ENCODE measurements at places on chromosomes 4 and X.

DNA sequence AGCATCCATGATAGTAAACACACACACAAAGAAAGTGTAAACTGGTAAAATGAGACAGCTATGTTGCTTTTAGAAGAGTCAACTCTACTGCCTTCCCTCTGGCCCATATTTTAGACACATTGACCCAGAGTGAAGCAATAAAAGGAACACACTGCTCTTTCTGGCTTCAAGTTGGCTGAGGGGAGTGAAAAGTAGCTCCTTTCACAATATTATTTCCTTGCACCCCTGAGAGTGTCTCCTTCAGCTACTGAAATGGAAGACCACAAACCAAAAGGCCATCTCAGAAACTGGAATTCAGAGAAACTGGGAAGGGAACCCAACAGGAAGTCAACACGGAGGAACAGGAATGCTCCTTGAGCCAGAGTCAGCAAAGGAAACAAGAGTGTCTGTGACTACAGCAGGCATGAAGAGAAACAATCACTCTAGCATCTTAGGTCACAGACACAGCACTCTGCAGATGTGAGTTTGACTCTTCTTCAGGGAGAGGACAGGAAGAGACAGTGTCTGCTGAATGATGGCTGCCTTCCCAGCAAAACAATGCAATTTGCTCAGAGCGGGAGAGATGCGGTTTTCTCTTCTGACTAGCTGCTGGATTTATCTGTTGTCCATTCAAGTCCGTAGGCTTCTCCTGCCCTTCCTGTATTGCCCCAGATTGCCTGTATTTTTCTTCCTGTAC lies 106.7 kb downstream of the SPATA18 start:
- DNase-seq: no peak

DNA sequence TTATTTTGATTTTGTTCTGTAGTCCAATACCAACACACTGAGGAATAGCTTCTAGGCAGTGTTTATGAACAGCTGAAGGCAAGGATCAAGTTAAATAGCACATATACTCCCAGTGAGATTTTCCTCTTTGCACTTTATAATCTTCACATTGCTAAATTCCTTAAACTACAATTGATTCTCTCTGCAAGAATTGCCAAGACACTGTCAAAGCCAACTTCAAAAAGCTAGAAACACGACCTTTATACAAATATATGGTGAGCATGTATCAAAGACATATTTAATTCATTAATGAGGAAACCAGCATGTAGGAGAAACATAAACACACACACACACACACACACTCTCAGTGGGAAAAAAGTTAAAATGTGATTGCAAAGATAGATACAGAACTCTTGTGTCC lies 86.4 kb upstream of the FAM9C start:
- DNase-seq: no peak

GRCh38 chr4:36051634-36052033 lies 192.7 kb downstream of the ARAP2 start:
- DNase-seq: no peak

DNA sequence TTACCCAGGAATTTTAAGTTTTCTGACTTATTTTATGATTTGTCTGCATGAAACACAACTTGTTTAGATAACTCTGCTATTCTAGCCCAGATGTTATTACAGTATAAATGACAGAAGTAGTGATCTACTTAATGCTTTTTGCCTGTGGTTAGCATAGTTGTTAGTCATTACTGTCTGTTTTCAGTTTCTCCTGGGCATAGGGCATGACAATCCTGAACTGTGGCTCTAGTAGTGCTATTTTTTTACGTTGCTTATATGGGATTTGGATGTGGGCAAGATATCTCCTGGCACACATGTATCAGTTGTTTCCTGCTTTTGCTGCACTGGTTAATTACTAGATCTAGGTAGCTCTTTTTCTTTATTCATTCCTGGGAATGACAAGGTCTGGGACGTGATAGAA lies 1005.8 kb downstream of the PCDH18 start:
- DNase-seq: no peak

DNA sequence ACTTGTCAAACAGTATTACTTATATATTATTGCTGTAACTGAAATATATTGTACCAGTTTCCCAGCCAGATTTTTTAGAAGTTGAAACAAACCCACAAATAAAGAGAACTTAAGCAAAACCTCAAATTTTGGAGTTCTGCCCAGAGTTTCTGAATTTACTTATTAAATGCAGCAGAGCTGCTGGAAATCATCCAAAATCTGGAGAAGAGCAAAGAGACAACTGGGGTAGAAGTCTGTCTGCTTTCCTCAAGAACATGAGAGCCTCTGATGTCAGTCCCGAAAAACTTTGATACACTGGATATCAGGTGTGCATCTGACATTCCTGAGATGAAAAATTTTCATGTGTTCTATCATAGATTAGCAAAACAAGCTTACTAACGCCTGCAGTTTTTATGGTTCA lies 325.9 kb downstream of the NR3C2 start:
- no peak for DNase-seq
